AG10803 (cell line): ENCODE measurements at places on chromosomes 7 and 10.

DNA sequence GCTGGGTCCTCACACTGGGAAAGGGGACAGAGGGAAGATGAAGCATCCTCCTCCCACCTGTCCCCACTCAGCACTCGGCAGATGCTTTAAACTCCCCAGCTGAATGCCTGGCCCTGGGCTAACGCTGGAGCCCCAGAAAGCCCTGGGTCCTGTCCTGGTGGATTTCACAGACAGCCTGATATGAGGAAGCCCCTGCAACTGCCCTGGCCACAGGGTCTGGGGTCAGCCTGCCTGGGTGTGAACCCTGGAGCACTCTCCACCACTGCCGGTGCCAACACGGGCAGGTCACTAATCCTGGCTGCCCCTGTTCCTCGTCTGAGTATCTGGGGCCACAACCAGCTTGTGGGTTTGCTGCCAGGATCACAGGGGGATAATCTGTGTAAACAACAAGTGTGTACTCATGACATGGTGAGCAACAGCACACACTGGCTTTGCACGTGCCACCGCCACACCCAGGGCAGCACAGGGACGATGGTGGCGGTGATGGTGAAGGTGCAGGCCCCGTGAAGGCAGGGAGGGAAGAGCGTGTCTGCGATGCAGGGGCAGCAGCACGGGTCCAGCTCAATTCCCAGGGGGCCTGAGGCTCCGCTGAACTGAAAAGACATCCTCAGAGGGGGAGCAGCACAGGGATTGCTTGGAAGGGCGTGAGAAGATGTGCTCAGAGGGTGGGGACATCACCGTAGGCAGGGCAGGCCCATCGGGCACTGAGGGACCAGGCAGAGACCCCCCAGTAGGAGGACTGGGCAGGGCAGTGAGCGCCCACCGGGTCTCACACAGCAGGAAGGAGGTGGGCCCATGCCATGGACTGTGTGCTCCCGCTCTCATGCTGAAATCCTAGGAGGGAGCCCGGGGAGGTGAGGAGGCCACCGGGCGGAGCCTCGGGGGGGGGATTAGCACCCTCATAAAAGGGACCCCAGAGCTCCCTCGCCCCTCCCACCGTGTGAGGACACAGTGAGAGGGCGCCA lies 238.7 kb downstream of the MAD1L1 start:
- DNase-seq = no peak

DNA sequence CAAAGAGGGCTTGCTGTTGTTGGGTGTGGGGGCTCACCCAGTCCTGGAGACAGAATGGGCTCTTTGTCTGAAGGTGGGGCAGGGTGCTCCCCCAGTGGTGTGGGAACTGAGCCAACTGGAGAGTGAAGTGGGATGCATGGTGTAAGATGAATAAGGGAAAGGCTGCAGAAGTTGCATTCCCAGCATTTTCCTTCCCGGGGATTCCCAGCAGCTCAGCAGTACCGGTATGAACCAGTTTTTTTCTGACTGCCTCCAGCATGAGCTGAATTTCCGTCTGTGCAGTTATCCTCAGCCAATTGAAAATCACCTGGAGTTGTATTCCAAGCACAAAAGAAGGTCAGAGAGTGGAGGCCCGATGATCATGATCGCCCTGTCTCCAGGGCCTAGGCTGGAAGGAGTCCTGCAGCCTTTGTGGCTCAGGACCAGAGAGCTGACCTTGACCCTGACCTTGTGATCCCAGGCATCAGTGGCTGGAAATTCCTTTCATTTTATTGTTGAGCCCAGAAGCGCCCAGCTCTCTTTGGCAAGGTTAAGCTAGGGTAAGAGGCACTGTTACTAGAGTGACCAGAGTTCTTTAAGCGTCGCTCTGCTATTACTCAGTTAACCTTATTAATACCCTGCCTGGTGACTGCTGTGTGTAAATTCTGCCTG lies 33.4 kb downstream of the OGDH start:
- DNase-seq = peak; percentile 78

- no peak for DNase-seq
Observed at GRCh38 chr10:120076996-120077706, 184.6 kb downstream of the SEC23IP start.

- DNase-seq = peak; percentile 59
Observed at GRCh38 chr10:76430061-76430645, 998.7 kb downstream of the LRMDA start.

DNA sequence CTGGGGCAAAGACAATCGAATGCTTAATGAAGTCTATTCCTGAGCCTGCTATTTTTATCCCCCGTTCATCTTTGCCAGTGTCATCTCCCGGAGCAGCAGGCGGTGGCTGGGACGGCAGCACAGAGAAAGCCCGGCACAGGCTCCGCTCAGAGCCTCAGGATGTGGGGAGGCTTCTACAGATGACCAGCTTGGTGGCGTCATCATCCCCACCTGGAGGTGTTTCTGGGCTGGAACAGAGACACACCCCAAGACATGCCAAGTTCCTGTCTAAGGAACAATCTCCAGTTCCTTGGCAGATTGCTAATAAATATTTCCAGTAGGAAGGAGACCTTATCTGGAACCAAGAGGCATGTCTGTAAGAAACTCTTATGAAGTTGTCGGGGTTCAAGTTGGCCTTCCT lies 552.4 kb upstream of the MGMT start:
- DNase-seq = no peak

DNA sequence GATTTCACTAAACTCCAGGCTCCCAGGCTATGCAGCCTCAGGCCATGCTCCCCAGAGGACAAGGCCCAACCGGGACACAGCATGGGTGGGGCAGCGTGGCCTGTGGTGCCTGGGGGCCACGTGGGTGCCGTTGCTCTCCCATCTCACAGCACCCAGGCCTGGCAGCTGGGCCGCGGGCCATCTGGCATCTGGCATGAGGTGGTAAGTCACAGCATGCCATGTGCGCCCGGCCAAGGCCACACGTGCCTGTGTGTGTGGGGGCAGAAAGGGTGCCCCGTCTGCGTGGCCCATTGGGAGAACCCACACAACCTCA lies 204.1 kb downstream of the EBF3 start:
- DNase-seq = no peak

DNA sequence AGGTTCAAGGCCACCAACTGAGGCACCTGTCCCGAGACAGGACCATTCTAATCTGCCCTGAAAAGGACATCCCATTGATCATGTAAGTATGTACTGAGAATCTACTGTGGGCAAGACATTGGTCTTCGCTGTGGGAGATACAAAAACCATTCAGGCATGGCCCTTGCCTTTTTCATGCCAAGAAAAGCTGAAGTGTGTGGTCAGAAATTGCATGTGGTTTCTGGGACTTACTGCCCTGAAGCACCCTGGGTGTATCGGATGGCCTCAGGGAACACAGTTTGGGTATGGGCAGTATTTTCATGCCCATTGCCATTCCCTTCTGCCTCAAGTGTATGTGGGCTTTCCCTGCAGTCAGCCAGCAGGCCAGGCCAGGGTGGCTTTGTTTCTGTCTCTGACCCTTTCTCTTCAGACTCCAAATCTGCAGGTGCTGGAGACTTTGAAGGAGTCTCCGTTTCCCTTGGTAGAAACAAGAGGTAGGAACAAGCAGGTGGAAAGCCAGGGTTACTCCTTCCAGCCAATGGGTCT lies 285.7 kb downstream of the ZEB1 start:
- DNase-seq = no peak

DNA sequence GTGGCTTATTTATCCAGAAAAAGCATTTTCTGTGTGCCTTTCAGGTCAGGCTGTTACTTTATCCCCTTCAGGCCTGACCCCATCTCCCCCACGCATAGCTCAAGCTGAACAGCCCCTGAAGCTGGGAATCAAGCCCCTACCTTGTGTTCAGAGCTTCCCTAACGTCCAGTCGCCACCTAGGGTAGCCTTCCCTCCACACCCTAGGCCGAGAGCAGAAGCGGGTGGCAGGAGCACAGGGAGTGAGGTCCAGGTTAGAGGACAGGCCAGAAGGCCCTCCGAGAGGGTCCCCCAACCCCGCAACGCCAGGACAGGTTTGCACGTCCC lies 479 bp upstream of the SEMA4G start:
- no peak for DNase-seq

DNA sequence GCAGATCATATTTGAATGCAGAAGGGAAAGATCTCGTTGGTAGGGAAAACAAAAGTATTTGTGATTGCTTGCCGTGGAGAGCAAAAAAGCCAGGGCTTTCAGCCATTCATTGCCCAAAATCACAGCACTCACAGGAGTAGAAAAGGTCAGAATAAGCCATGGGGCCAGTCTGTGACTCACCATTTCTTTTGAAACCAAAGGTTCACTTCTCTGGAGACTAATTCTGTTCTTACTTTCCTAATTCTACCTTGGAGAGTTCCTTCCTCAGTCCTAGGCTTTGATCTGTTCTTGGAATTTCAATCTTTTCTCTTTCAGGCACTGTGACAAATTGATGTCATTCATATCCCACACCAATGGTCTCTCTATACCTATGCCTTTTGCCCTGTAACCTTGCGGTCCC lies 54.1 kb upstream of the FAM180A start:
- DNase-seq = no peak
